CD4-positive, alpha-beta T cell (primary cell): ENCODE measurements at places on chromosomes 11 and 22. TPM values are rescaled to one million over a fixed set of nuclear protein-coding genes. Genes with fewer than 3 reads are reported as not detected.

- H3K36me3 ChIP-seq: peaks cover 11% of the 10 kb centered on the region
- peaks cover 70% of the 10 kb centered on the region for H3K4me1 ChIP-seq
- no peak overlapping the region for H3K4me3 ChIP-seq
- H3K27me3 ChIP-seq: no peaks in the 10 kb centered on the region
Observed at GRCh38 chr11:1515082-1516060, 28.8 kb upstream of the MOB2 start.

- H3K4me1 ChIP-seq: peaks cover 49% of the 10 kb centered on the region
- H3K36me3 ChIP-seq: peaks cover 51% of the 10 kb centered on the region
Observed at GRCh38 chr11:64799623-64800302, 3.3 kb downstream of the MAP4K2 start.

- H3K27ac ChIP-seq: no peak overlapping the region
- no peak for DNase-seq
- no peak overlapping the region for H3K4me3 ChIP-seq
- no peaks in the 10 kb centered on the region for H3K27me3 ChIP-seq
Observed at GRCh38 chr22:41893591-41894375, 21.1 kb downstream of the SHISA8 start.

DNA sequence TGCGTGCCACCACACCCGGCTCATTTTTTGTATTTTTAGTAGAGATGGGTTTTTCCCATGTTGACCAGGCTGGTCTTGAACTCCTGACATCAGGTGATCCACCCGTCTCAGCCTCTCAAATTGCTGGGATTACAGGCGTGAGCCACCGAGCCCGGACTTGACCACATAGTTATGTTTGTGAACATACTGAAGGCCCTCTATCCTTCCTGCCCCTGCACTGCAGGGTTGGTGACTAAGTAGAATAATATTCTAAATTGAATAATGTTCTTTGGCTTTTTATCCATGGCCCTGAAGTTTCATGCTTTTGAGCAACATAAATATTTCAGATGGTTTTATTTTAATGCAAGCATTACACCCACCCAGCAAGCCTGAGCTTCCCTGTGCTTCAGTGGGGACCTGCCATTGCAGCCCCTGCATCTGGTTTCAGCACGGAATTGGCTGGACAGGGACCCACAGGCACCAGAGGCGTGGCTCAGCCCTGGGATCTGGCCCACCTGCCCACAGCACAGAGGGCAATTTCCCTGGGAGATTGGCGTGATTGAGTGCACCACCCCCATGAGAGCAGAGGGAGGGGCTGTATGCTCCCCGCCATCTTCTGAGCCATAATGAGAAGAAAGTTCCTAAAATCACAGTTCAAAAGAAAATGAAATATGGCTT, 460.5 kb downstream of the BRD1 start:
- H3K36me3 ChIP-seq: no peaks in the 10 kb centered on the region
- no peak overlapping the region for H3K4me3 ChIP-seq
- H3K27me3 ChIP-seq: no peaks in the 10 kb centered on the region
- no peak for DNase-seq
- H3K4me1 ChIP-seq: no peaks in the 10 kb centered on the region
- no peak overlapping the region for H3K27ac ChIP-seq

GRCh38 chr22:36334821-36335603, 52.8 kb downstream of the MYH9 start:
- H3K27ac ChIP-seq: peak overlapping the region; percentile 87
- H3K4me1 ChIP-seq: peaks cover 100% of the 10 kb centered on the region
- peaks cover 93% of the 10 kb centered on the region for H3K36me3 ChIP-seq
- peak overlapping the region; percentile 11 for H3K4me3 ChIP-seq
- DNase-seq: no peak

DNA sequence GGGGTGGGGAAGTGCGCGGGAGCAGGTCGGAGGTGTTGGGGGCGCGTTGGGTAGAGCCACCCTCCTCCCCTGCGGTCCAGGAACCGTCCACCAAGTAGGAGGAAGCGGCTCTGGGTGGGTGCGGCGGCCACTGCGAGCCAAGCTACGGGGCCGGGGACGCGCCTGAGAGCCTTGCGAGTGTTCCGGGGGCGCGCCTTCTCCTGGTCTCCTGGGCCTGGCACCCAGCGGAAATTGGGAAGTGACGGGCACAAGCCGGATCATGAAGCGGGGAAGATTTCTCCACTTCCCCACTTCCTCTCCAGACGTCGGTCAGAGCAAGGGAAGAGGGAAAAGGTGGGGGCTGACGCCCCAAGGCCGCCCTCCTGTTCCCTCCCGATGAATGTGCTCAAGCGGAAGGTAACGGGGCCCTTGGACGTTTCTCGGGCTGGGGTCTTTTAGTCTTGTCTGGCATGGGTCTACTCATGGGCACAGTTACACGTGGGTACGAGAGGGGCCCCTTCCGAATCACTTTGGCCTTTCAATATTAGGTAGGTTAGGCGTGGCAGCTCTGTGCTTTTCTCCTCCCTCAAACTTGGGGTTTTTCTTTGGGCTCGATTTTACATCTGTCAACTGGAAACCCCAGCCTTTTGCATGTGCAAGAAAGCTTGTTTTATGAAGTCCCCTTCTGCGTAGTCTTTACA, 865 bp downstream of the RBM14 start:
- no peak for DNase-seq
- peak overlapping the region; percentile 96 for H3K27ac ChIP-seq
- peaks cover 32% of the 10 kb centered on the region for H3K36me3 ChIP-seq

DNA sequence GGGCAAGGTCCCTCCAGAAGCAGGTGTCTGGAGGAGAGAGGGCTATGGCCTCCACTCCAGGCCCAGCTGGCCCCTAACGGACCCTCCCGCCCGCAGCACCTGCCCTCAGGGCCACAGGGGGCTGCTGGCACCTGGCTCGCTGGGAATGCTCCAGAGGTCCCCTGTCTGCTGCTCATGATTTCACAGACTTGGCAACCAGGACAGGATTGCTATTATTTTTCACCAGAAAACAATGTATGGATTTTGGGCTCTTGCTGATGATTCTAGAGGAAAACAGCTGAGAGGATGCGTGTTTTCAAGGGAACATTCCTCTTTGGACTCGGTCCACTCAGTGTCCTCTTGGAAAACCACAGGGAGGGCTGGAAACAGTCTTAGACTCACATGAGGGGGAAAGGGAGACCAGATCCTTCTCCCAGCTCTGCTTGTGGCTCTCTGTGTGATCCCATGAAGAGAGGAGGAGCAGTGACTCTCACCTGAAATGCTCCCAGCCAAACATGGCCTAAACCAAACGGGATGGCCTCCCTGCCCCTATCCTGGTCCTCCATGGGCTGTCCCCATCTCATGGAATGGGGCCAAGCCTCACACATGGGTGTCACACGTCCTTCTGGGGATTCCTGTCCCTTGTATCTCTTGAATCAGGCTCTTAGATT, 15.8 kb downstream of the MYEOV start:
- no peak for DNase-seq
- no peaks in the 10 kb centered on the region for H3K27me3 ChIP-seq
- H3K36me3 ChIP-seq: no peaks in the 10 kb centered on the region
- H3K4me1 ChIP-seq: peaks cover 34% of the 10 kb centered on the region
- H3K27ac ChIP-seq: no peak overlapping the region

- H3K4me1 ChIP-seq: no peaks in the 10 kb centered on the region
- no peaks in the 10 kb centered on the region for H3K27me3 ChIP-seq
- H3K4me3 ChIP-seq: no peak overlapping the region
- no peak for DNase-seq
- H3K27ac ChIP-seq: no peak overlapping the region
Observed at GRCh38 chr11:103803062-103803461, 233.4 kb upstream of the DDI1 start.

DNA sequence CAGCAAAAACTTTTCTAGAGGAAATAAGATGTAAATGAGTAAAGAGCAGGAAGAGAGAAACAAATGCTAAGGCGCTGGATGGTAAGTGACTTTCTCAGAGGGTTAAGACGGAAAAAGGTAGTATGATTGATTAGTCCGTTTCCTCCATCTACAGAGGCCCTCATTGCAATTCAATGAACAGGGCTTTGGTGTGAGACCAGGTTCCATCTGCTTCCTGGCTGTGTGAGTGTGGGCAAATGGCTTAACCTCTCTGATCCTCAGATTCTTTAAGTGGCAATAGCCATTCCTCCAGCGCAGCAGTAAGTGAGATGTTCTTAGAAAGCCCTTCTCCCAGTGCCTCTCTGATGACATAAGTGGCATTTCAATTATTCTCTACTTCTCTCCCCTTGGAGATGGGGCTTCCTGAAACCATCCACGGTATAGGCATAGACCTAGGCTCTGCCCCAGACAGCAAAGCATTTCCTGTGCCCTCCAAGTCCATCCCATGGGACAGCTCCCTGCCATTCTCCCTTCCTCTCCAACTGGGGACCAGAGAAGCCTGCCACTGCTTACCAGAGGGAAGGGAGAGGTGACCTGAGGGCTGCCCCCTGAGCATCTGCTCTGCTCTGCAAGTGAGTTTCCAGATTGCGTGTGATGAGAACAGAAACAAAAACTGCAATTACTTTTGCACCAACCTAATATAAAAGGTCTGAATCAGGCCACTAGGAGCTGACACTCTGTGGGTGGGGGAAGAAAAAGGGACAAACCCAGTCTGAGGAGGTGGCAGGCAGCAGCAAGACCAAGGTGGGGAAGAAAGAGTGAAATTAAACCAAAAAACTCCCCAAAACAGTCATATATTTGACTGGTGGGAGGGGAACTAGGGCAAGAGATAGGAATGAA, 12.7 kb upstream of the CD44 start:
- DNase-seq: no peak
- H3K4me1 ChIP-seq: peaks cover 41% of the 10 kb centered on the region
- H3K36me3 ChIP-seq: no peaks in the 10 kb centered on the region
- H3K27me3 ChIP-seq: no peaks in the 10 kb centered on the region
- H3K27ac ChIP-seq: no peak overlapping the region

GRCh38 chr22:20565079-20565734, 57.8 kb downstream of the MED15 start:
- H3K27ac ChIP-seq: no peak overlapping the region
- H3K4me1 ChIP-seq: peaks cover 78% of the 10 kb centered on the region
- H3K36me3 ChIP-seq: peaks cover 38% of the 10 kb centered on the region
- peak; percentile 34 for DNase-seq
- H3K4me3 ChIP-seq: no peak overlapping the region
- H3K27me3 ChIP-seq: no peaks in the 10 kb centered on the region

- no peak for DNase-seq
- H3K4me3 ChIP-seq: no peak overlapping the region
- H3K27ac ChIP-seq: no peak overlapping the region
- H3K27me3 ChIP-seq: no peaks in the 10 kb centered on the region
- no peaks in the 10 kb centered on the region for H3K4me1 ChIP-seq
Observed at GRCh38 chr11:66996609-66997273, 21.6 kb downstream of the C11orf86 start.

DNA sequence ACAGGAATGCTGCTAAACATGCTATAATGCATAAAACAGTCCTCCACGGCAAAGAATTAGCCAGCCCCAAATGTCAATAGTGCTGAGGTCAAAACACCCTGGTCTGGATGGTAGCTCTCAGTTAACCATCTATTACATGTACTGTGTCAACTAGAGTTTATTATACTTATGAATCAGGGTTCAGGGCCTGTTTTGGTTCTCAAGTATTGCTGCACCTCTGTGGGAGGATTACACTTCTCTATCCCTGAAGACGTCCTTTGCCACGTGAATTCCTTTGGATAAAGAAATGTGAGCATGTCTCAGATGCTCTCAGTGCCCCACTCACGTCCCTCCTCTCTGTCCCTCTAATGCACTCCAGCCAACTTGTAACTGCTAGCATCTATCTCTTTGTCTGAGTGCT, 53.4 kb downstream of the SLC1A2 start:
- no peaks in the 10 kb centered on the region for H3K36me3 ChIP-seq
- no peak overlapping the region for H3K4me3 ChIP-seq
- H3K4me1 ChIP-seq: peaks cover 7% of the 10 kb centered on the region

CDC42BPG gene
- total RNA-seq: 9.7 TPM

HEPN1 gene
- total RNA-seq: not detected

GAL gene
- total RNA-seq: not detected
